Myocyte (in vitro differentiated cells): ENCODE measurements at places on chromosomes 5 and 9. TPM values are rescaled to one million over a fixed set of nuclear protein-coding genes. Genes with fewer than 3 reads are reported as not detected.

Gene UBTD2
- 40.5 and 45.2 TPM in 2 replicates for total RNA-seq

Gene MYMK
- 441 and 664 TPM in 2 replicates for total RNA-seq

Gene ANKHD1
- total RNA-seq = 33.7 and 39.7 TPM in 2 replicates

Gene NSD1
- 37.0 and 39.6 TPM in 2 replicates for total RNA-seq

Gene FOXD4L3
- total RNA-seq = not detected in 2 replicates

Gene HARS1
- total RNA-seq = 49.4 and 52.5 TPM in 2 replicates

Gene MAPKAP1
- 109 and 116 TPM in 2 replicates for total RNA-seq

Gene NINJ1
- total RNA-seq = 33.6 and 78.3 TPM in 2 replicates

Gene CCIN
- total RNA-seq = 0.26 and 1.2 TPM in 2 replicates

Gene ZCCHC9
- total RNA-seq = 20.7 and 24.6 TPM in 2 replicates
